ENCODE measurements at places on chromosomes 13 and 19.

GRCh38 chr13:106103779-106104178, 431.7 kb downstream of the EFNB2 start:
- no peak for DNase-seq

- no peak for DNase-seq
These were observed 60.0 kb downstream of the TEX29 start for GRCh38 chr13:111380431-111380830.

GRCh38 chr19:948842-949496, 23.1 kb downstream of the ARID3A start:
- no peak for DNase-seq

GRCh38 chr19:18730885-18731513, 47.5 kb downstream of the CRTC1 start:
- no peak for DNase-seq

DNA sequence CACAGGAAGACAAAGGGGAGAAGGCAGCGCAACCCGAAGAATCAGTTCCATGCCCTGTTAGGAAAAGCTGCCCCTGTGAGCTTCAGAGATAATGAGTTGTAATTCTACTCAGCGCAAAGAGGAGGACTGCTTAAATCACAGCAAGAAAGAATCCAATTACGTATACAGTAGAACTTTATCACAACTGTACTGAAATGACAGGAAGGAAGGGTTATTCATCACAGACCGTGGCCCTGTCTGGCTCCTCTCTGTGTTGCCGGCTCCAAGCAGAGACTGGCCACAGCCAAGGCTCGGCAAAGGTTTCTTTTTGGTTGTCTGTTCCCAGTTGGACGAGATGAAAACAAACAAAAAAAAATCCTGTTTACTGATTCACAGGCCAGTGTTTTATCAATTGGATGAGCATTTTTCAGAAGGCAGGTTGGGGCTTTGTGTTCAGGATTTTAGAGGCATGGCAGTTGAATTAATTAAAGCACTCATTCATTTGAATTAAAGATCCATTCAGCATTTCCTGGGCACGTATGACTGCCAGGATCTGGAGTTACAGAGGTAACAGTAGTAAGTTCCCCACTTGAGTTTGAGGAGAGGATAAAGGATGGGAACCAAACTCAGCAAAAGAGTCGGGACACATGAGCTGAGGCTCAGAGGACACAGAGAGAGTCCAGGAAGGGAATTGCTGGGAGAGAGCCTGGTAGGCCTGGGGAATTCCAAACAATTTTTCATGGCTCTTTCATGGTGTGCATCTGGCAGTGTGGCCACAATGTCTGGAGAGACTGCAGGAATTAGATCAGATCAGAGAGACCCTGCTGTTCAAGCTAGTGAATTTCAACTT, 341.0 kb downstream of the DNAJC15 start:
- no peak for DNase-seq

- no peak for DNase-seq
These were observed 873 bp downstream of the VSIG10L start for GRCh38 chr19:51341066-51341465.

DNA sequence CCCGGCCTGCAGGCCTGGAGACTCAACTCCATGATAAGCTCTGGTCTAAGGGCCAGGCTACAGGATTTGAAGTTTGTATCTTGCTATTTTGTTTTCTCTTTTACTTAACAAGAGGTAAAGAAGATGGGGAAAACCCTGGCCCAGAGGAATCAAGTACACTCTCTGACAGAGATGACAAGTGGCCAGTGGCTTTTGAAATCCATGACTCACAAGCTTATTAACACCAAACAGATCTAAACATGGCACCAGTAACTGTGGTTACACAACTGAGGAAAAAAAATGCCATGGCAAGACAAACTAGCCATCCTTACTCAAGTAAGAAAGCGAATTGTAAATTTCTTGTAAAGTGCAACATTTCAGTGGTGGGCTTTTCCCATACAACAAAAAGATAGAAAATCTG, 72.6 kb upstream of the SERTM1 start:
- no peak for DNase-seq

DNA sequence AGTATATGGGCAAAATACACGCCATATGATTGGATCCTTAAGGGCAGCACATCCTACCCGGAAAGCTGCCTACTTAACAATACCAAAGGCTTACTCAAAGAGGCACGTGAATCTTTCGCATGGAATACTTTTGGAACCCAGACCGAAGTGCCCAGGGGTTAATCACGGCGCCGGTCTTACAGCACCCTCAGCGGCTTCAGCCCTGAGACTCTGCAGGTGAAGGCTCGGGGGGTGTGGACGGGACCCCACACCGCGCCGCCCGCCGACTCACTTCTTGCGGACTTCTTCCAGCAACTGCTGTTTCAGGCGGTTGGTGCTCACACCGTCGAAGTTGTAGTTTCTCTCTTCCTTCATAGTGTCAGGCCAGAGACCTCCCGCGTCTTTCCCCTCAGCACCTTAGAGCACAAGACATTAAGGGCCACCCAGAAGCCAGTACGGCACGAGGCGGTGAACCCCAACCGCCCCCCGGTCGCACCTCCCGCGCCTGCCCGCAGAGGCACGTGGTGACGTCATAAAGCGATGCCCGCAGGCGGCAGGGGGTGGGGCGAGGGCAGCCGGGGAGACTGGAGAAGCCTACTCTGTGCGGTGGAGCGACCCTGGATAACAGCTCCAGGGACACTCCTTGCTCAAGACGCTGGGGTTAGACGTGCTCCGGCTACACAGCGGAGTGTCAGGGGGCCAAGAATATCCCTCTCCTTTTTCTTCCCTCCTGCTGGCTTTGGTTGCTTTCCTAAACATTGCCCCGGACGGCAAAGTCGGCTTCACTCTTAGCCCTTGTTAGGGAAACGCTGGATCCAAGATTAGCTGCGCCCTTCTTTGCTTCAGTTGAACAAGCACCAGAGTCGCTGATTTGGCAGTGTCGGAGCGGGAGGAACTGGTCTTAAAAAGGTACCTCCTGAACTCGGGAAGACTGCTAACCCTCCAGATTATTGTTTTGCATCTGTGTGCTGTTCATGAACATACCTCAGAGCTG, at the start of gene CCDC169:
Gene CCDC169, minus strand, starts transcription at position 449 of the 973 bp plus-strand sequence. Its CDS starts 95 bp downstream, at position 354.
- peak; percentile 65 for DNase-seq

- DNase-seq = no peak
These were observed 57.7 kb downstream of the PTPRS start for GRCh38 chr19:5282901-5283300.

GRCh38 chr13:41919031-41919740, 41.7 kb downstream of the VWA8 start:
- no peak for DNase-seq

DNA sequence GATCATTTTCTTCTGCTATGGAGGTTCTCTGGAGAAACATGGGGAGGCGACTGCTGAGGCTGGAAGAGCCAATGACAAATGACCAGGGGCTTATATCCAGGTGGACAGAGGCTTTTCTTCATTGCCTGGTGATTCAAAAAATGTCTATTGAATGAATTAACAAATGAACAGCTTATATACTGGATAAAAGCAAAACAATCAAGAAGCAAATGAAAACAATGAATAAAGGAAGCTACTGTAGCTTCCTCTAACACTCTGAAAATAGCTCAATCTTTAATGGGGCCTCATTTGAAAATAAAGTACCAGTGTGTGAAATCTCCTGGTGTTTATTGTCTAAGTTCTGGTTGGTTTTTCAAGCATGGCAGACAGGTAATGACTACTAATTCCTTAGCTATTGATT, 167.5 kb upstream of the TMTC4 start:
- DNase-seq = no peak

All from left renal pelvis (tissue), 4 donors.